ENCODE measurements at places on chromosomes 13 and 19. TPM values are rescaled to one million over a fixed set of nuclear protein-coding genes. Genes with fewer than 3 reads are reported as not detected.

RGCC gene
- 0.61 TPM for total RNA-seq

KIR2DL3 gene
- not detected for total RNA-seq

CYP4F3 gene
- total RNA-seq, result 2.9 TPM

ZNF540 gene
- 0.14 TPM for total RNA-seq

SIGLECL1 gene
- total RNA-seq, result not detected

SPINT2 gene
- 379 TPM for total RNA-seq

PALM3 gene
- 1.9 TPM for total RNA-seq

LILRB2 gene
- not detected for total RNA-seq

TPRX2 gene
- not detected for total RNA-seq
